Stimulated activated CD8-positive, alpha-beta memory T cell treated with anti-CD3 and anti-CD28 coated beads, Interleukin-15, amount 100 ng/mL, for 24 hours (primary cell): ENCODE measurements at places on chromosomes 1 and 21.

DNA sequence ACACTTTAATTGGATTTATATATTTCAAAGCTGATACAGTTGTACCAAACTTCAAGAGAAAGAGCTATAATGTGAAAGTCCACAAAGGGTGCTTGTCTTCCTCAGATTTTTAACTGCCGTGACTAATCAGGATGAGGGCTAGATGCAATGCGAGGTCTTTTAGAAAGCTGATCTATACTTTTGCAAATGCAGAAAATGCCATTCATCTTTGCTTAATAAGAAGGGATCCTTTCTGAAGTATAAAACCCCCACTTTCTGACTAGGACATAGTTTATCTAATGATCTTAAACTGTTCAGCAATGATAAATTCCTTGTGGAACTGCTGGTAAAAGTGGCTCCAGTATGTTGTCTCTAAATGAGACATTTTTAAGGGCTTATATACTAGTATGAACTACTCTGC, 102.7 kb upstream of the NGF start:
- no peak for DNase-seq

DNA sequence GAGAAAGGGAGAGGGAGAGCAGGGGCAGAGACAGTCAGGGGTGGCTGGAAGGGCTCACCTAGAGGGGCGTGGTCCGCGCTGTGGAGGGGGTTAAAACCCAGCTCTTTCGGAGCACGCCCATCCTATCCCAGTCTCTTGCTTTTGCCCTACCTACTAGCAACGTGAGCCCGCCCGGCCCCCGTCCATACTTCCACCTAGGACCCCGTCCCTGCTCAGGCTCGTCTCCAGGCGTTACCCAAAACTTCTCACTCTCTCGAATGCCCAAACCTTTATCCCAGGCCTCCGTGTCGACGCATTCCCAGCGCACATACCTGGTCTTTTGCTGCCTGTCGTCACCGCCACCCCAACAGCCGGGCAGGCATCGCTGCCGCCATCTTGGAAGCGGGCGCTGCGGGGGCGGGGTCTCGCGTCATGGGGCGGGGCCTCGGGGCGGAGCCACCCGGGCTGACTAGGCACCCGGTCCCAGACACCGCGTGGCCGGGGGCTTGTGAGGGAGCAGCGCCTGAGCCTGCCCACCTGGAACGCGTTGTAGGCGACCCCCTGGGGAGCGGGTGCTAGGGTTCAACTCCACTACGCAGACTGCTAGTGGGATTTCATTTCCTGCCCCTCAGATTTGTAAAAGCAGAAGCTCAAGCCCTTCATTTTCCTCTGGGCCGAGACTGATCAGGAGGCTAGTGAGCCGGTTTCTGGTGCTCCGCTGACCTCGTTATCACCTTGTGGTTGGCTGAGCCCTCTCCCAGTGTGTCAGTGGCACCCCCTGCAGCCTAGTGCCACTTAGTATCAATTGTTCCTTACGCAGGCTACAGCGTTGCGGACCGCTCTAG, at the start of gene B4GALT3:
TSS of gene B4GALT3 (minus strand) at position 396 of the 824 bp plus-strand sequence. CDS start 1,447 bp downstream, outside the sequence.
- DNase-seq = peak; percentile 99

DNA sequence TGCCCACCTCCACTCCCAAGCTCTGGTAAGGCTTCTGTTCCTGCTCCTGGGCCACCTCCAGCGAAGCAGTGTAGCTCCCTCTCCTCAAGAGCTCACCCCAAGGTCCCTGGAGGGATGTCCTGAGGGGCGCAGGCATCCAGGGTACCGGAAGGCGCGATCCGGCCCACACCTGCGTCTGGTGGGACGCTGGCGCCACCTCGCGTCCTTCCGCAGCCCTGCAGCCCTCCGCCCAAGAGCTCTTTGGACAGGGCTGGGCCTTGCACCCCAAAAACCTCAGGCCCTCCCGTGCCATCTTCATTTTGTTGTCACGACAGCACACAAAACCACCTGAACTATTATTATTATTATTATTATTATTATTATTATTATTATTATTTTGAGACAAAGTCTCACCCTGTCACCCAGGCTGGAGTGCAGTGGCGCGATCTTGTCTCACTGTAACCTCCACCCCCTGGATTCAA, 49.2 kb upstream of the PAX7 start:
- DNase-seq = peak; percentile 17

- DNase-seq = no peak
Measured at GRCh38 chr1:18234790-18235242, 127.2 kb downstream of the IGSF21 start.

DNA sequence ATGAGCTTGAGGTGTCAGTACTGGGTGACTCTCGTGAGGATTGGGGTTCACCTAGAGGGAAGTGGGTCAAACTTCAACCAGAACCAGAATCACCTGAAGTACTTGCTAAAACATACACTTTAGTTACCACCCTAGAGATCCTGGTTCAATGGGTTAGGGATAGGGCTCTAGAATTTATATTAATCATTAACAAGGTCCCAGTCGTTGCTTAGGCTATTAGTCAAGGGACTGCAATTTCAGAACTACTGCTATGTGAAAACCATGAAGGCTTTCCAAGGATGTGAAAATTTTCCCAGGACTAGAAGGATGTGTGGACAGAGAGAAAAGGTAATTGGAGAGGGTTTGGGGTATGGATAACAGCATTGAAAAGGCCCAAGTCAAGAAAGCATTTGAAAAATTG, 162.6 kb downstream of the GRIK1 start:
- DNase-seq = no peak

- DNase-seq = no peak
Measured at GRCh38 chr21:34812504-34813265, 143.9 kb downstream of the CLIC6 start.

DNA sequence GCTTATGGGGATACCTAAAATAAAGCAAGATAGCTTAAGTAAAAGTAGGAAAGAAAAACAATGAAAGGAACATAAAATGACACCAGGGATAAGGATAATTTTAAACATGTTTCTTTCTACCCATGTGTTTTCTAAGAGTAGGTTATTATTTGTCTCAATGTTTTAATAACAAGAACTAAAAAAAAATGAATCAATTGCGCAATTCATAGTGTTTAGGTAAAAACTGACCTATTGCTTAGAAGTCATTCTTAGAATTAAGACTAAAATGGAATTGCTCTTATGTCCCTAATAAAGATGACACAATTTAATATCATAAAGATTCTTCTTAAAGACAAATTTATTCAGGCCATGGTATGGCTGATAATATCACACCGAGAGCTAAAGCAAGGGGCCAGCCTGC, 58.0 kb upstream of the COL24A1 start:
- DNase-seq = no peak

- no peak for DNase-seq
Measured at GRCh38 chr1:195806060-195806459, 802.2 kb downstream of the KCNT2 start.

DNA sequence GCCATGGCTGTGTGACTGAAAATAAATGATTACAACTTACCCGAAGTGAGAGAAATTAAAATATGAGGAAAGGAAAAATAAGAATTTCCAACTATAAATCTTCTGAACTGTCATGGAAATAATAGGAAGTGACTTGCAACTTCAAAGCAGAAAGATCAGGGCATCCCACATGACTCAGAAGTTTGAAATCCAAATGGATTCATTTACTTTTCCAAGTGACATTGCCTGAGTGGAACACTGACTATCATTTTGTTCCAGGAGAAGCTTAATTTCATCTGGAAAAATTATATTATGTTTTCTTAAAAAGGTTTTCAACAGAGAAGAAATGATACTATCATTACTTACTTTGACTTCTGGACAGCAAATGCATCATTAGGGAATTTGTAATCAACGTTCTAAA, 110.8 kb downstream of the GREM2 start:
- DNase-seq = no peak

GRCh38 chr1:82604524-82604923, 803.8 kb downstream of the ADGRL2 start:
- DNase-seq = no peak

DNA sequence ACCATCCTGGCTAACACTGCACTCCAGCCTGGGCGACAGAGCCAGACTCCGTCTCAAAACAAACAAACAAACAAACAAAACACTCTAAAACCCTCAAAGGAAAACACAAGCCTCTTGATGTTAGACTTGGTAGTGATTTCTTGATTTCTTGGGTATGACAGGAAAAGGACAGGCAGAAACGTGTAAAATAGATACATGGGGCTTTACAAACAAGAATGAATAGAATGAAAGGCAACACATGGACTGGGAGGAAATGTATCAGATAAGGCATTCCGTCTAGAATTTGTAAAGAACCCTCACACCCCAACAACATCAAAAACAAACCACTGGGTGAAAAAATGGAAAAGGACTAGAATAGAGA, 7.8 kb upstream of the PRXL2B start:
- no peak for DNase-seq
